ENCODE measurements at places on chromosomes 13 and 19.

DNA sequence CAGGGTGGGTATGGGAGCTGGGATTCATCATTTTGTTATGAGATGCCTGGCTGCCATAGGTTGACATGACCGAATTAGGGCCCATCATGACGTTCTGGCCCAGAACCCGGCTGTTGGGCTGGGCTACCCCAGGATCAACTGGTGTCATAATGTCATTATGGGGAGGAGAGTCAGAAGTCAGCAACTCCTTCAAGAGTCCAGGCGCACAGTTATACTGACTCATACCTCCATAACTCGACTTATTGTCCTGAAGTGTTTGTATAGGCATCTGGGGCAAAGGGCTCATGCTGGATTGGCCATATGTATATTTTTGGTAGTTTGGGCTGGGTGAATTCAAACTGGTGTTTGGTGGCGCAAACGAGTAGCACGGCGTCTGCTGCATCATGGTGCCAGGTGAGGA lies 106.5 kb downstream of the FOXO1 start:
- DNase-seq = no peak

GRCh38 chr19:52112624-52113023 lies 17.1 kb upstream of the ZNF841 start:
- no peak for DNase-seq

- no peak for DNase-seq
These were observed 68.3 kb downstream of the DACH1 start for GRCh38 chr13:71798707-71799106.

DNA sequence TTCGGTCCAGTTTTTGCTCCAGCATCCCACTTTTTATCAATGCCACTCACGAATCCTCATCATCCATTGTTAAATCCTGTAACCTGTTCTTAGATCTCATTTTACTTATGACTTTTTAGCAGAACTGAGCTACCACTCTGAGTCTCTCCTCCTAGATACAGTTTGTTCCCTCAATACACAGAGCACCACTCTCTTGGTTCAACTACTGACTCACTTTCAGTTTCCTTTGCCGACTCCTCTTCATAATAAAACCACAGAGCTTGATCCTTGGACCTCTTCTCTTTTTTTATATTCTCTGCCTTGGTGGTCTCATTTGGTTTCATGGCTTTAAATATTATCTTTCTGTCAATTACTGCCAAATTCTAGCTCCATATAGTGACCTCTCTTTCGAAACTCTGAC lies 150.3 kb downstream of the SLITRK5 start:
- no peak for DNase-seq

GRCh38 chr13:93758575-93758974 lies 532.0 kb downstream of the GPC6 start:
- DNase-seq = no peak

- no peak for DNase-seq
These were observed 110.3 kb upstream of the VSTM2B start for GRCh38 chr19:29415507-29415906.

- DNase-seq = peak; percentile 100
These were observed at the start of gene INTS6 for GRCh38 chr13:51452361-51453206. Gene INTS6, minus strand, starts transcription at chr13:51453036. Its CDS starts 511 bp downstream, at chr13:51452525.

DNA sequence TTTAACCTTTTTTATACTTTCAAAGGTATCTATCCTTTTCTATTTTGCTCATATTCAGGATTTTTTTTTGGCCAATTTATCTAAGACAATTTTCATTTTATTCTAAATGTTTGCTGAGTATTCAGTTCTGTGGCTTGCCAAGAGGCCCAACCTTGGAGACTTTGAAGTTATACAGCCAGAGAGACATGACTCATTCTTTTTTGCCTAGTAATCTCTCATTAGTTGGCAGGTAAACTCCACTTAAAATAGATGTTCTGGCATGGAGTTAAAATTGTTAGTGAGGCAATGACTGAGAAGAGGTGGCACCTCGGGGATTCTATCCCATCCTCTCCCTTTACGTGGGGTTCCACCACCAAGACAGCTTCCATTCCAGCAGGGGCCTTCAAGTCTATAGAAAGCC lies 213.8 kb downstream of the KCTD12 start:
- DNase-seq = no peak
